ENCODE measurements at places on chromosomes 6 and 20.
A peak's percentile ranks its signal among the peaks of the same experiment; 100 is the strongest.

- no peak for DNase-seq
Measured at GRCh38 chr6:79833964-79834284, 113.4 kb downstream of the ELOVL4 start.

- DNase-seq: no peak
Measured at GRCh38 chr6:109738255-109738654, 47.2 kb downstream of the FIG4 start.

DNA sequence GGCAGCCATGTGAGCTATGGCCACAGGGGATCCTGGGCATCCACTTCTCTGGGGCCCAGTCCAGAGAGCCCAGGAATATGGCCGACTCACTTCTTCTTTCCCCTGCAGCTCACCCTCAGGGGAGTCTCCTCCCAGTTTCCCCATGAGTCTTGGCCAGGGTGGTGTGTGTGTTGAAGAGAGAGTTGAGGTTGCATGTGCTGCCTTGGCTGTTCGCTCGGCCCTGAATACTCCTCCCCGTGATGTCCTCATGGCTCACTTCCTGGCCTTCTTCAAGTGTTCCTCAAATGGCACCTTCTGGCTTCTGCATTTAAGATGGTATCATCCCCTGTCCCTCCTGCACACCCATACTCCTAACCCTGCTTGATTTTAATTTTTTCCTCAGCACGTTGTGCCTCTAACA is 3.2 kb upstream of the TREML1 start:
- DNase-seq: no peak

GRCh38 chr6:146065690-146066089 is 36.8 kb downstream of the GRM1 start:
- DNase-seq: no peak

DNA sequence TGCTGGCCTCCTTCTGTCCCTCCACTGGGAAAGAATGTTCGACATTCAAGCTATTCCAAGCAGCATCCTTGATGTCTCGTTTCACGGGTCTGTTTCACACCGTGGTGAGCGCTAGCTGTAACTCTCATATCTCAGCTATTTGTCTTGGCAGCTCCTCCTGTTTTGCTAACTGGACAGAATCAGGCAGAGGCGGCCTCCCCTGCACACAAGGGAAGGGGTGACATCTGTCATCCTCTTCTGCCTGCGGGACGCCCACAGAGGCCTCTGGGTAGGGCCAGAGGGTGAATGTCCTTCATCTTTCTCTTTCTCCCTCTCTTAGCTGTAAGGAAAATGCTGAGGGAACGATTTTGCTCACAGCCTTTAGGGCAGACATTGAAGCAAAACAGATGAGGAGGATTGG is 232.8 kb upstream of the GMDS start:
- no peak for DNase-seq

DNA sequence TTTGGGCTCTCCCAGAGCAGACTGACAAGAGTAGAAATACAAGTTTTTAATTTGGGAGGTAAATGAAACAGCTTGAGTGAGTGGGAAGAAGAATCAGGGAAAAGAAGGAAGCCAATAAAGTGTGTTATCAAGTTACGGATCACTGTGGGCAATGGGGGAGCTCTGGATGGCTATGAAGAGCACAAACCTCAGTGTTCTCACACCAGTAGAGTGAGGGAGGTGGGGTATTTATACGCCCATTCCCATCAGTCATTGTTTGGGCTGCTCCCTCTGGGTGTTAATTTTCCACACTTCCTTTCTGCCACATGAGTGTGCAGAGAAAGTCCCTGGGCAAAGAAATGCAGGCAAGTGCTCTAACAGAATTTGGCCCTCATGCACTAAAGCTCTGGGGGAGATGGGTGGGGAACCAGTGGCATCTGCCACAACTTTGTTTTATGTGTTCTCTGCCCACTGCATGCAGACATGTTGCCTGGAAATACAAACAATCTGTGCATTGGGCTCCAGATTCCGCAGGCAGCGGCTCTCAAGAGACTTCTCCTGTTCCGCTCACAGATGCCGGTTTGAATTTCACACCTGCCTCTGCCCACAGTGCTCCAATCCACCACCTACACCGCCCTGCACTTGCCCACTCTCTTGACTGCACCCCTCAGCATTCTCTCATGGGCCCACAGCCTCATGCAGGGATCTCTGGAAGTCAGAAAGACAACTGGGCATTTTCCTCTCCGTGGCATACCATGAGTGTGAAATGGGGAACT is 211.1 kb upstream of the RNF24 start:
- no peak for DNase-seq

GRCh38 chr6:2952557-2953095 is 18.7 kb downstream of the SERPINB6 start:
- DNase-seq: peak; percentile 55
